ENCODE measurements at places on chromosomes 11 and 22.

DNA sequence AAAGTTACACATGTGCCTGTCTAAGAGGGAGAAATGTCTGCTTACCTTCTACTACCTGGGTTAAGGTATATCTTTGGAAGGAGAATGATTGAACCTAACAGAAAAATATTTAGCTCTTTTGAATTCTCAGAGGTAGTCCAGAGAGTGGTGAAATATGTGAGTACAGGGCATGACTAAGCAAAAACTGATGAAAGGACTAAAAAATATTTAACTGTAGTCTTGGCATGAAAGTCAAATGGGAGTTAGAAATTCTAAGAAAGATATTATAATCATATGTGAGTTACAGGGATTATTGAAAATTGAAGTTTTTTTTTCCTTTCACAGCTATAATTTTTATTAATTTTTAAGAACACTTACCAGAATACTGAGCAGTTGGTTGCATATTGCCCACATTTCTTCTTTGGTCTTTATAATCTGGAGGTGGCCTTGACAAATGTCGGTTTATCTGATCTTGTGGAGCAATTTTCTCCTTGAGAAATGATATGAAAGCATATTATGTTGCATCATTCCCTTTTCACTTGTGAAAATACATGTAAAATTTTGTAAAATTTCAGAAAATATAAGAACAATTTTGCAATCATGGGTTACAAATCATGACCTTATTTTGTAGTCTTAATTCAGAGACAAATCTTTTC lies 61.4 kb upstream of the MTMR2 start:
- no peak for DNase-seq
- H3K36me3 ChIP-seq, result peaks cover 58% of the 10 kb centered on the region
- H3K4me3 ChIP-seq, result no peak overlapping the region

DNA sequence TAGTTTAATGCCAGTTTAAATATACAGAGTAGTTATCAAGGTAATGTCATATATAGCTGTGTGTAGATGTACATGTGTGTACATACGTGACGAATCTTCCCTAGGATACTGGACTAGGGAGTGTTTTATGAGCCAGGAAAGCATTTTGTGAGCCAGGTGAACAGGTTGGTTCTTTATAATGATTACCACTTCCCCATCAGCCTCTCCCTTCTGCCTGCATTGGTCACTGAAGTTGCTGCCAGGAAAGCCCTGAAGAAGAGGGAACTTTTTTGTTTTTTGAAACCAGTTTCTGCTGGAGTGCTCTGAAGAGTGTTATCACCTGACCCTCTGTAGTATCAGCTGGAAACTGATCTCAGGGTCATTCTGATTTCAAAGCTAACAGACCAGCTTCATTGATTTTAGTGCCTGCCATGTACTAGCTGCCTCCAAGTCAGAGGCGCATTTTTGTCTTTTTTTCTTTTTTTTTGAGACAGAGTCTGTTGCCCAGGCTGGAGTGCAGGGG lies 14.2 kb upstream of the ST14 start:
- peak overlapping the region; percentile 91 for H3K27ac ChIP-seq
- H3K4me3 ChIP-seq, result peak overlapping the region; percentile 23
- peaks cover 46% of the 10 kb centered on the region for H3K4me1 ChIP-seq
- H3K27me3 ChIP-seq, result no peaks in the 10 kb centered on the region
- peaks cover 72% of the 10 kb centered on the region for H3K36me3 ChIP-seq
- DNase-seq, result no peak

DNA sequence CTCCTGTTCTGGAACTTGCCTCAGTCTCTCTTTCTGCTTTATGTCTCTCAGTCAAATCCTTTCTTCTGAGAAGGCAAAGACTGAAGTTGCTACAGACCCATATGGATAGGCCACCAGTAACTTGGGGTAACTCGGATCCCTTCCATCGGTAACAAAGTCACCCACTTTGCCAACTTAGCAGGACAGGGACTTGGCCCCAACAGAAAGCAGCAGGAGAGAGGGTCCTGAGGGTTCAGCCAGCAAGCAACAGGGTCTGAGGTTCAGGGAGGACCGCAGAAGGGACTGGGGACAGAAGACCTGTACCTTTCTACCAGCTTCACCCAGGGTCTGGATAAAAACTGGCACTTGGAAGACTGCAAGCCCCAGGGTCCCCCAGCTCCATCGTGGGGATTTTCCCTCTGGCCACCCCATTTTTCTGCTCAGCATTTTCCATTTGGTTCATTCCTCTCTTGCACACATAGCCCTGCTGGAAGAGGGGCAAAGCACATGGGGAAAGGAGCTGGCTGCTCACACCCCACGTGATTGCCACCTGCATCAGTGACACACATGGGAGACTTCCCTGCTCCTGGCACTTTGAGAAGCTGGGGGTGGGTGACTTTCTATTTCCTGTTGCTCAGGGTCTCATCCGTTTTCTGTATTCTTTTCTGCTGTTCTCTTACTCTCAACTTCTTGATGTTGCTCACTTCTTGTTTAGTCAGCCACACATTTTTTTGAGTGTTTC lies 34.6 kb upstream of the GNAZ start:
- H3K4me1 ChIP-seq, result peaks cover 12% of the 10 kb centered on the region
- no peak for DNase-seq
- H3K4me3 ChIP-seq, result no peak overlapping the region
- no peak overlapping the region for H3K27ac ChIP-seq
- H3K36me3 ChIP-seq, result no peaks in the 10 kb centered on the region
- H3K27me3 ChIP-seq, result peaks cover 25% of the 10 kb centered on the region

- no peak overlapping the region for H3K4me3 ChIP-seq
- no peak overlapping the region for H3K27ac ChIP-seq
- H3K4me1 ChIP-seq, result no peaks in the 10 kb centered on the region
- H3K27me3 ChIP-seq, result no peaks in the 10 kb centered on the region
- H3K36me3 ChIP-seq, result peaks cover 23% of the 10 kb centered on the region
These were observed 19.8 kb downstream of the ARL14EP start for GRCh38 chr11:30342736-30343166.

GRCh38 chr22:17281440-17281841 lies 62.2 kb upstream of the ADA2 start:
- no peaks in the 10 kb centered on the region for H3K36me3 ChIP-seq
- H3K4me3 ChIP-seq, result no peak overlapping the region
- peaks cover 48% of the 10 kb centered on the region for H3K4me1 ChIP-seq
- no peak overlapping the region for H3K27ac ChIP-seq

GRCh38 chr11:129364143-129364654 lies 11.4 kb upstream of the BARX2 start:
- peaks cover 7% of the 10 kb centered on the region for H3K36me3 ChIP-seq
- H3K4me1 ChIP-seq, result peaks cover 9% of the 10 kb centered on the region
- no peak overlapping the region for H3K4me3 ChIP-seq
- H3K27me3 ChIP-seq, result peaks cover 51% of the 10 kb centered on the region
- no peak overlapping the region for H3K27ac ChIP-seq
- DNase-seq, result peak; percentile 91

DNA sequence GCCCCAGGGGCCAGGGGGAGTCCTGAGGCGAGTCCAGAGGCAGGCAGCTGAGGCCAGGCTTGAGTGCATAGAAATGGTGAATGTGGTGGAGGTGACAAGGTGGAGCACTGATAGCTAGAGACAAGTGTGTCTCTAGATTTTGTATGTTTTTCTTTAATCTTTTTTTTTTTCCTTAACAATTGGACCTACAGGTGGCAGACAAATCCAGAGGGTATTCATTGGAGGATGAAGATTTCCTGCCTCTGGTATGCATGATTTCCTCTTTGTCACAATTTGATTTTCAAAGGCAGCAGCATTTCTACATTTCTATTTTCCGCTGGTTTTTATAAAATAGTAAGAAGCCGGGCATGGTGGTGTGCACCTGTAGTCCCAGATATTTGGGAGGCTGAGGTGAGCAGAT lies 47.7 kb upstream of the DKK3 start:
- H3K36me3 ChIP-seq, result no peaks in the 10 kb centered on the region
- H3K27ac ChIP-seq, result no peak overlapping the region
- H3K27me3 ChIP-seq, result peaks cover 29% of the 10 kb centered on the region
- peaks cover under 1% of the 10 kb centered on the region for H3K4me1 ChIP-seq
- H3K4me3 ChIP-seq, result no peak overlapping the region
- no peak for DNase-seq

- no peak for DNase-seq
- H3K27me3 ChIP-seq, result peaks cover 6% of the 10 kb centered on the region
- no peaks in the 10 kb centered on the region for H3K36me3 ChIP-seq
- no peak overlapping the region for H3K4me3 ChIP-seq
These were observed 114.4 kb downstream of the MUC15 start for GRCh38 chr11:26457636-26458035.

DNA sequence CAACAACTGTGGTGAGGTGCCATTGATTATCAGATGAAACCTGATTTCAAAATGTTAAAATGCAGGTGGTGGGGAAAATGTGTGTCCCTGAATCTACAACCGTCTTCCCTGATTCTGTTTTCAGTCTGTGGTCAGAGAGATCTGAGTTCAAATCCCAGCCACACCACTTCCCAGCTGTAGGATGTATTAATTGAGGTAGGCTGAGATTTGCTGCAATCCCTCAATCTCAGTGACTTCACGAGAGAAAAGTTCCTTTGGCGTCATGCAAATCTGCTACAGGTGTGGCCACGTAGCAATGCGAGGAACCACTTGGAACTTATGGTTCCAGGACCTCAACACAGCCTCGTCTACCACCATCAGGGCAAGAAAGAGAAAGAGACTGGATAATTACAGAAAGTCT lies 56.2 kb downstream of the BCL2L13 start:
- H3K4me3 ChIP-seq, result no peak overlapping the region
- H3K4me1 ChIP-seq, result no peaks in the 10 kb centered on the region

GRCh38 chr11:5712507-5712906 lies 22.9 kb downstream of the TRIM22 start:
- no peak overlapping the region for H3K4me3 ChIP-seq
- H3K27me3 ChIP-seq, result peaks cover 12% of the 10 kb centered on the region
- no peaks in the 10 kb centered on the region for H3K4me1 ChIP-seq
- H3K27ac ChIP-seq, result no peak overlapping the region
- DNase-seq, result no peak
- no peaks in the 10 kb centered on the region for H3K36me3 ChIP-seq

GRCh38 chr11:35629914-35630313 lies 11.7 kb downstream of the FJX1 start:
- peaks cover 16% of the 10 kb centered on the region for H3K4me1 ChIP-seq
- DNase-seq, result no peak
- no peak overlapping the region for H3K4me3 ChIP-seq
- H3K27me3 ChIP-seq, result peaks cover 23% of the 10 kb centered on the region
- no peak overlapping the region for H3K27ac ChIP-seq

DNA sequence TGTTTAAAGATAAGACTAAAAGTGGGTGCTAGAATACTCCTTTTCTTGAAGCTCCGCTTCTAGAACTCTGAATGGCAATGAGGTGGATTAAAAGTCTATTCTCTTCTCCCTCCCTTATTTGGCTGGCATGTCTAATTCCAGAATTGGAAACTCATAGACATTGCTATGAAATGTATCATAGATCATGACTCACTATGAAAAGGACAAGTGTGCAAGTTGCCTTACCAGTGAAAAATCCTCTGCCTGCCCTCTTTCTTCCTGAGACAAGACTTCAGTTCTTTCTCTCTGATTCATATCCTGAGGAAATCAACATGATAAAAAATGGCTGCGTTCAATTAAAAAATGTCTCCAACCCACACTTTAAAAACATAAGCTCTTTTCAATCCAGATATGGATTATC lies 73.2 kb upstream of the BLID start:
- no peaks in the 10 kb centered on the region for H3K36me3 ChIP-seq
- H3K27ac ChIP-seq, result no peak overlapping the region
- no peak overlapping the region for H3K4me3 ChIP-seq
- H3K27me3 ChIP-seq, result peaks cover 6% of the 10 kb centered on the region

DNA sequence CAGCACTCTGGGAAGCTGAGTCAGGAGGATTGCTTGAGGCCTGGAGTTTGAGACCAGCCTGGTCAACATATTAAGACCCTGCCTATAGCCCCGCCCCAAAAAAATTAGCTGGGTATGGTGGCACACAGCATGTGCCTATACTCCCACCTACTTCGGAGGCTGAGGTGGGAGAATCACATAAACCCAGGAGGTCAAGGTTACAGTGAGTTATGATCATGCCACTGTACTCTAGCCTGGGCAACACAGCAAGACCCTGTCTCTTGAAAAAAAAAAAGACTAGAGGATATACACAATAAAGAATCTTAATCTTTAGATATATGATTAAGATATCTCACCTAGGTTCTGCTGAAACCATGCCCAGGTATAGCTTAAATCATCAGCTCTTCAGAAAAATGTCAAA lies 136.7 kb downstream of the APOL5 start:
- no peak overlapping the region for H3K27ac ChIP-seq
- peaks cover 31% of the 10 kb centered on the region for H3K4me1 ChIP-seq
- DNase-seq, result no peak
- H3K36me3 ChIP-seq, result no peaks in the 10 kb centered on the region

- H3K4me3 ChIP-seq, result no peak overlapping the region
- H3K27me3 ChIP-seq, result no peaks in the 10 kb centered on the region
- no peaks in the 10 kb centered on the region for H3K36me3 ChIP-seq
- H3K27ac ChIP-seq, result no peak overlapping the region
- DNase-seq, result no peak
These were observed 2.9 kb downstream of the OR51V1 start for GRCh38 chr11:5197536-5197935.

- H3K27ac ChIP-seq, result no peak overlapping the region
- no peak overlapping the region for H3K4me3 ChIP-seq
- H3K36me3 ChIP-seq, result no peaks in the 10 kb centered on the region
- peak; percentile 25 for DNase-seq
These were observed 120.4 kb upstream of the GRIA4 start for GRCh38 chr11:105489446-105489845.

- DNase-seq, result no peak
- H3K4me1 ChIP-seq, result no peaks in the 10 kb centered on the region
- peaks cover 4% of the 10 kb centered on the region for H3K27me3 ChIP-seq
- no peak overlapping the region for H3K27ac ChIP-seq
- no peaks in the 10 kb centered on the region for H3K36me3 ChIP-seq
- no peak overlapping the region for H3K4me3 ChIP-seq
These were observed 485.9 kb downstream of the KCNA4 start for GRCh38 chr11:29530961-29531360.

- H3K27me3 ChIP-seq, result peaks cover 14% of the 10 kb centered on the region
- H3K36me3 ChIP-seq, result no peaks in the 10 kb centered on the region
- no peak overlapping the region for H3K4me3 ChIP-seq
- H3K4me1 ChIP-seq, result peaks cover 24% of the 10 kb centered on the region
- DNase-seq, result no peak
These were observed 29.3 kb upstream of the NECTIN1 start for GRCh38 chr11:119758291-119758690.

- H3K4me3 ChIP-seq, result no peak overlapping the region
- DNase-seq, result no peak
- H3K4me1 ChIP-seq, result peaks cover 21% of the 10 kb centered on the region
- no peaks in the 10 kb centered on the region for H3K27me3 ChIP-seq
These were observed 13.8 kb upstream of the PIM3 start for GRCh38 chr22:49946612-49947295.

DNA sequence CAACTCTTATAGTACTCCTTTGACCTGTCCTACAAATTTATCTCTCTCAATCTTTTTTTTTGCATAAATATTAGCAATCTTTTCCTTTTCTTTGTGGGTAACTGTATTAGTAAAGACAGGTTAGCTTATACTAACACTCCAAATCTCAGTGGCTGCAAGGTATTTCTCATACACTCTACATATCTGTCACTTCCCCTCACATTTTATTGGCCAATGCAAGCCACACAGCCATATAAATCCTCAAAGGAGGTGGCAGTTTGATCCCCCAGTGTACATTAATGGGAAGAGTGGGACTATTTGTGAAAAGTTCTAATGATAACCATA lies 42.6 kb upstream of the EED start:
- H3K27me3 ChIP-seq, result peaks cover 3% of the 10 kb centered on the region
- no peak overlapping the region for H3K4me3 ChIP-seq
- H3K27ac ChIP-seq, result no peak overlapping the region
- no peak for DNase-seq
- H3K36me3 ChIP-seq, result no peaks in the 10 kb centered on the region
